NCI-H748 treated with DMSO at 0.1 percent for 48 hours (cell line): ENCODE measurements at places on chromosomes 13 and 19.

GRCh38 chr19:47848823-47849473, 10.1 kb upstream of the TPRX2 start:
- DNase-seq: no peak

DNA sequence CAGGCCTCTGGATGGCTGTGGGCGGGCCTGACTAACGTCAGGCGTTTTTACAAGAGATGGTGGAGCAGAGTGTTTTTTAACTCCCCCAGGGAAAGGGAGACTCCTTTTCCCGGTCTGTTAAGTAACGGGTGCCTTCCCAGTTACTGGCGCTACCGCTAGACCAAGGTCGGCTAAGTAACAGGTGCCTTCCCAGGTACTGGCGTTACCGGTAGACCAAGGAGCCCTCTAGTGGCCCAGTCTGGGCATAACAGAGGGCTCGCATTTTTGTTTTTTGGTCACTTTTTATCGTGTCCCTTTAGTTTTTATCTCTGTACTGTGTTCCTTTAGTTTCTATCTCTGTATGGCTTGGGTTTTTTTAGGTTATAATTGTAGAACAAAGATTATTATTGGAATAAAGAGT, 10.0 kb downstream of the ZNF383 start:
- DNase-seq: no peak

- no peak for DNase-seq
Observed at GRCh38 chr19:40245506-40246128, 19.1 kb upstream of the CCNP start.

DNA sequence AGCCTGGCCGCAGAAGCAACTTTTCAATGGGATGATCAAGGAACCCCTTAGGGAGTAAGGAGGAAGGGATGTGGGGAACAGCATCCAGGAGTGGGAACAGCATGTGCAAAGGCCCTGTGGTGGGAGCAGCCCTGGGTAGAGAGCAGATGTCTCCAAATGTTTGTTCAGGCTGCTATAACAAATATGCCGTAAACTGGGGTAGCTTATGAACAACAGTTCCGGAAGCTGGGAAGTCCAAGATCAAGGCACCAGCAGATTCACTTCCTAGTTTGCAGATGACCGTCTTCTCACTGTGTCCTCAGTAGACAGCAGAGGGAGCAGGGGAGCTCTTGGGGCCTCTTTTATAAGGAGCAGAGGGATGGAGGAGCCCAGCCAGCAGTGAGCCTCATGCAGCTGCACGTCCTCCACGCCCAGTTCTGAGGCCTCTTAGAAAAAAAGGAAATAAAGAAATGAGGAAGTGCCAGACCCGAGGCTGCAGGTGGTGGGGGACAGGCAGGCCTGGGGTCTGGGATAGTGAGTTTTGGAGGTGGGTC, 4.2 kb upstream of the LRRC25 start:
- no peak for DNase-seq

DNA sequence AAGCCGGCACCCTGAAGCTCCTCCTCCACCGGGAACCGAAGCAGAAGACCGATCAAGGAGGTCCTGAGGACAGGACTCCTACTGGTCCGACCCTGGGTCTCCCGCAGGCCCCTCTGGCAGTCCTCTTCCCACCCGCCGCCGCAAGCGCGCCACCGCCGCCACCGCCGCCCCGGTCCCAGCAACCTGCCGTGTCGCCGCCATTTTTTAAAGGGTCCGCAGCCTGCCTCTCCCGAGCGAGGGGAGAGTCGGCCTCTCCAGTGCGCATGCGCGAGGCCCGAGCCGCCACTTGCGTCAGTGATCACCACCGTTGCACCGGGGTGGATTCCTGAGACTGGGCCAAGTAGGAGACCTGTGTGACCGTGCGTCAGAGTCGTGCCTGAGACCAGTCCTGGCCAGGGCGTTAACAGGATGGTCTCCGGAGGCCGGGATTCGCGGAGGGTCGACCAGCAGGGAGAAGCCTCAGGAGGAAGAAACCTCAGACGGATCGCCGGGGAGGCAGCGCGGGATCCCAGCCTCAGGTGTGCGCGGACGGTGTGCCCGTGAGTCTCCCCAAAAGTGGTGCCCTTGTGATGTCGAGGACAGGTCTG, 51.6 kb downstream of the ZNF146 start:
- peak; percentile 5 for DNase-seq

- DNase-seq: no peak
Observed at GRCh38 chr19:29687897-29688728, 22.9 kb downstream of the PLEKHF1 start.

GRCh38 chr19:49896863-49897621, at the start of gene IL4I1:
Gene IL4I1 (minus strand): TSS chr19:49896887. CDS start chr19:49896160, 727 bp downstream.
- DNase-seq: no peak

DNA sequence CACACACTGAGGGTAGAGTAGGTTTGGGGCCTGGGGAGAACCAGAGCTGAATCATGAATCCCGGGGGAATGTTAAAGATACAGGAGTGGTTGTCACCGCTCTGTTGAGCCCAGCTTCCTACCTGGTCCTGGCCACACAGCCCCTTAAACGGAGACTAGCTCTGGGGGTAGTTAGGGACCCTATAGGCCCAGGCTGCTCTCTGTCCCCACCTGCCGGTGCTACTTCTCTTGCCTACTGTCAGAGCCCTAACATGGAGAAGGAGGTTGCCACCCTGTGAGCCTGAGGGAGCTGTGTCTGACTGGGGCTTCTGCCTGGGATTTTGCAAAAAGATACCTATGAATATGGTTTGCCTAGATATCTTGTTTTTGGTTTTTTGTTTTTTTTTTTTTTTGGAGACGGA, 36.6 kb upstream of the ZNF429 start:
- no peak for DNase-seq

- no peak for DNase-seq
Observed at GRCh38 chr13:37791699-37792098, 77.9 kb downstream of the TRPC4 start.

DNA sequence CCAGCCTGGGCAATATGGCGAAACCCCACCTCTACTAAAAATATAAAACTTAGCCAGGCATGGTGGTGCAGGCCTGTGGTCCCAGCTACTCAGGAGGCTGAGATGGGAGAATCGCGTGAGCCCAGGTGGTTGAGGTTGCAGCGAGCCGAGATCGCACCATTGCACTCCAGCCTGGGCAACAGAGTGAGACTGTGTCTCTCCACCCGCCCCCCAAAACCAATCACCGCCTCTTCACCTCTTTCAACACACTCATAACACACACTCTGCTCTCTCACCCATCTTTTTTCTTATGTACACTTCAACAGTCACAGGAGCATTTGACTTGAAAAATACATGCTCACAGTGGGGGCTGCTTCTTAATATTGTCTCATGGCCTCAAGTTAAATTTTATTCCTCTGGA, 76.8 kb downstream of the ESD start:
- DNase-seq: no peak

DNA sequence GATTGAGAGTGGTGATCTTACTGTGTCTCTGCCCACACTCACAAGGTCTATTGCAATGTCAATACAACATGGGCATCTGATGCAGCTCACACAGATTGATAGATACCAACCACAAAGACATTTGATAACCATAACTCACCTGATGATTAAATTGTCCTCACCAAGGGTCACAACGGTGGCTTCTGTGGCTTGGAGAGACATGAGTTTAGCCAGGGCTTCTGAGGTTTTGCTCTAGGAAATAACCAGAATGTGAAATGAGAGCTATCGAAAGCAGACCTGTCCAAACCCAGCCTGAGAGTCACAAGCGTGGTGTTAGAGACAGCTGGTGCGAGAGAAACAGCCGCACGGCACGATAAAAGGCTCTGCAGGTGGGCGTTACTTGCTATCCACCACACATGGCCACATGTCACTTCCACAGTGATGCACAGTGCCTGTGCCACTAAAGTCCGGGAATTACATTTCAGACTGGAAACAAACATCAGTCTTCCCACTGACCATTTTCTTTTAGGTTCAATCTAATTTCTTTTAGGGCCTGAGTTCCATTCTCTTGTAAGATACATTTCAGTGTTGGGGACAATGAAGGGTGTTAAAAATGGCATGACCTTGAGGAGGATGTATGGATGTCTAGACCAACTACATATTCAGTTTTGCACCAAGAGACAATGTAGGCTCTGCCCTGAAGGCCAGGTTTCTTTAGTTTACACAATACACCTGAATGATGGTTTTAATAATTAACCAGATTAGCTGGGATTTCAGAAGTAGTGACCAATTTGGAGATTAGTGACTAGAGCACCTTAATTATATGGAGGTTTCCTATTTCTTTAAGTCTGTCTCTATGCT, 53.7 kb downstream of the ATP7B start:
- peak; percentile 26 for DNase-seq

GRCh38 chr13:106479929-106480328, 55.5 kb downstream of the EFNB2 start:
- DNase-seq: no peak

GRCh38 chr13:38618336-38618735, 68.5 kb upstream of the FREM2 start:
- no peak for DNase-seq

DNA sequence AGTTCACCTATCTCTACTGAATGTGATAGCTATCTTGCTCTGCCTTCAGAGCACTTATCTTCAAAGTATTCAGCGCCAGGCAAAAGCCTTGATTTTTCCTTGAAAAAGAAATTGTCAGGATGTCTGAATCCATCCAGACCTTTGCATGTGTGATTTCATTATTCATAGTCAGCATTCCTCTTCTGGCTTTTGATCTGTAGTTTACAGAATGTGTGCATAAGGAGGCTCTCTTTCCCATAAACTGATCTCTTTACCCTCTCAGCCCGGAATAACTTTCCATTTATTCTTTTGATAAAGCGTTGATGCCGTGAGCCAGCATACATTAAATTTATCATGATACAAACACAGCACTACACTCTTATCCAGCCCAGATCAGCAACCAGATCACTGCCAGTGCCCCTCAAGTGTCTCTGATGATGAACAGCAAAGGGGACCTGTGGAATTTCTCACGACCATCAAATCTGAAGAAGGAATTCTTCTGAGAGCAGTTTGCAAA, 130.8 kb downstream of the DNAJC15 start:
- no peak for DNase-seq

DNA sequence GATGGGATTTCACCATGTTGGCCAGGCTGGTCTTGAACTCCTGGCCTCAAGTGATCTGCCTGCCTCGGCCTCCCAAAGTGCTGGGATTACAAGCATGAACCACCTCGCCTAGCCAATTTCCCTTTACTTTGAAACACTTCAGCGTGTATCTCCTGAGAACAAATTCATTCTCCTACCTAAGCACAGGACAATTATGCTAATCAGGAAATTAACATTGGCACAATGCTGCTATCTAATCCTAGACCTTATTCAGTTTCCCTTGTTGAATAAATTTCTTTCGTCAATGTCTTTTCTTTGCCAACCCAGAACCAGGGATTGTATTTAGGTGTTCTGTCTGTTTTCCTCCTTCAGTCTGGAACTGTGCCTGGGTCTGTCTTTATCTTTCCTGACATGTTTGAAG, 67.8 kb downstream of the MAP4K1 start:
- no peak for DNase-seq

- DNase-seq: no peak
Observed at GRCh38 chr13:32976056-32976805, 40.0 kb upstream of the KL start.

GRCh38 chr13:91085127-91085526, 262.4 kb upstream of the MIR17HG start:
- DNase-seq: no peak

GRCh38 chr19:14510311-14511228, 7.6 kb downstream of the DNAJB1 start:
- no peak for DNase-seq

DNA sequence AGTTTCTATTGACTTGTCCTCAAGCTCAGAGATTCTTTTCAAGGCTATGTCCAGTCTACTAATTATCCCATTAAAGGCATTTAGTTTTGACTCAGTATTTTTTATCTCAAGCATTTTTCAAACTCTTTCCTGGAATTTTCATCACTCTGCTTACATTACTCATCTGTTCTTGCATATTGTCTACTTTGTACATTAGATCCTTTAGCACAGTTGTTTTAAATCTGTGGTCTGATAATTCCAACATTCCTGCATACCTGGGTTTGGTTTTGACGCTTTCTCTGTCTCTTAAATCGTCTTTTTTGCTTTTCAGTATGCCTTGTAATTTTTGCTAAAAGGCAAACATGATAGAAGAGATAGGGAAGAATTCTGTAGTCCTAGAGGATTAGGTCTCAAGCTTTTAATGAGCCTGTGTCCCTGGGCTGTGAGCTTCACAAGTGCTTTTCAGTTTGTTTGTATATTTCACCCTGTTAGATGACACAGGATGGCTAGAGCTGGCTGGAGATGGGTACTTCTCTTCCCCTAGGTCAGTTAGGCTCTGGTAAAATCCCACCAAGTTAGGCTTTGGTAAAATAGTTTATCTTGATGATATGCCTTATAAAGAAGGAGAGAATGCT, 46.1 kb upstream of the GPC6 start:
- DNase-seq: no peak
